ENCODE measurements at places on chromosomes 2 and 18.

- no peak for DNase-seq
Measured at GRCh38 chr18:67766930-67767329, 250.4 kb upstream of the DSEL start.

DNA sequence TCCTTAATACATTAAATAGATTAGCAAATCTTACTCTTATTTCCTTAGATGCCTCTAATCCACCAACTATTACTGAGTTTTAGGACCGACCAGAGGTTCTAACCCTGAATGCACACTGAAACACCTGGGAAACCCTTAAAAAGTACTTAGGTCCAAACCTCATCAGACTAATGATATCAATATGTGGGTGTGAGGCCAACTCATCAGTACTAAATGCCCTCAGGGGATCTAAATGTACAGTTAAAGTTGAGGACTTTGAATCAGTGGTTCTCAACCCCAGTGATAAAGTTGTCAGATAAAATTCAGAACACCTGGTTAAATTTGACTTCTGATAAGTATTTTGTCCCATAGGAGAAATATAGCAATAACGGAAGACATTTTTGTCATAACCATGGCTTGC is 20.9 kb downstream of the MMADHC start:
- no peak for DNase-seq

DNA sequence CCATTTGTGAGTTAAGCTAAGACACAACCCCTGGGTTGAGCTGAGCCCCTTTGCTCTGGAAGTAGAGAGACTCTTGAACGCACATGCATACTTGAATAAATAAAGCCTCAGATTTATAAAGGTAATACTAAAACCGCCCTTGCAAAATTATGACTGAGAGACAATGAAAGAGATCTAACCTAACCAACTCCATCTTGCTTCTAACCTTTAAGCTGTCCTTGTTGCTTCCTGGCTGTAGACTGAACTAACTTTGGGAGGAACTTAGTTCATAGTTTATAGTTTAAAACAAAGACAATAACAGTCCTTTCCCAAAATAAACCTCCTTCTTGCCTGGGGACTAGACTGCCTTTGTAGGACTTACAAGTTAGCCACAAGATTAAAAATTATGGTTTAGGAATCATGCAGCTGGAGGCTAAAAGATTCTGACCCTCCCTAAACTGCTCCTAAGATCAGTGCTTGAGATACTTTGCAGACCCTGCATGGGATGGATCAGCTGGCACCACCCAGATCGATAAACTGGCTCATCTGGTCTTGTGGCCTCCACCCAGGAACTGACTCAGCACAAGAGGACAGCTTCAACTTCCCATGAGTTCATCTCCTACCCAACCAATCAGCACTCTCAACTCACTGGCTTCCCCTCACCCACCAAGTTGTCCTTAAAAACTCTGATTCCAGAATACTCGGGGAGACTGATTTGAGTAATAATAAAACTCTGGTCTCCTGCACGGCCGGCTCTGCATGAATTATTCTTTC is 240.2 kb upstream of the SLC14A2 start:
- DNase-seq = no peak

DNA sequence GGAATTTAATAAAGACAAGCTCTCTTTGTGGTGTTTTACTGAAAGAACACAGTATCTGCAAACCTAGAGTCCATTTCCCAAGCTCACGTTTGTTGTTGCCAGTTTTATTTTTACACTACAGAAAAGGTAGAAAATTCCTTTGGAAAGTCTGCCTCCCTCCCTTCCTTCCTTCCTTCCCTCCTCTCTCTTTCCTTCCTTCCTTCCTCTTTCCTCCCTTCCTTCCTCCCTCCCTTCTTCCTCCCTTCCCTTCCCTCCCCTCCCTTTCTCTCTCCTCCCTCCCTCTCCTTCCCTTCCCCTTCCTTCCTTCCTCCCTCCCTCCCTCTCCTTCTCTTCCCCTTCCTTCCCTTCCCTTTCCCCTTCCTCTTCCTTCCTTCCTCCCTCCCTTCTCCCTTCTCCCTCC is 136.3 kb upstream of the REV1 start:
- DNase-seq = no peak

GRCh38 chr18:39389800-39390379 is 1824.3 kb upstream of the CELF4 start:
- DNase-seq = no peak

DNA sequence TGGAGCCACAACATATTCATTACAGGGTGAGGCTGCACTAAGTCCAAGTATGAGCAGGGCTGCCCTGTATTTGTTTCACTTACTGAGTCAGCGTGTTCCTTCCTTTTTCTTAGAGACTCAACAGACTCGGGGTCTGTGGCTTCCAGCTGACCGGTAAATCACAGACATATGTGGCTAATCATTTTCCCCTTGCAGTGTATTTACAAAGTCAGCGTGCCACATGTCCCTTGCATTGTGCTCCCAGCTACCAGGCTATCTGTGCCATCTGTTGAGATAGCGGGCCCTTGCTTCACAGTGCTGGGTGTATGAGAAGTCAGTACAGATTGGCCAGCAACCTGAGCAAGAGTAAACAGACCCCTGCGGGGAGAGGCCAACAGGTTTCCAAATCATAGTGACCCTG is 254.3 kb downstream of the LRRTM1 start:
- DNase-seq = no peak

- DNase-seq = no peak
Measured at GRCh38 chr2:189624648-189625355, 36.5 kb upstream of the ASNSD1 start.

GRCh38 chr18:3150274-3150673 is 69.5 kb downstream of the MYOM1 start:
- DNase-seq = no peak

- DNase-seq = no peak
Measured at GRCh38 chr2:39870871-39871270, 91.8 kb upstream of the THUMPD2 start.

DNA sequence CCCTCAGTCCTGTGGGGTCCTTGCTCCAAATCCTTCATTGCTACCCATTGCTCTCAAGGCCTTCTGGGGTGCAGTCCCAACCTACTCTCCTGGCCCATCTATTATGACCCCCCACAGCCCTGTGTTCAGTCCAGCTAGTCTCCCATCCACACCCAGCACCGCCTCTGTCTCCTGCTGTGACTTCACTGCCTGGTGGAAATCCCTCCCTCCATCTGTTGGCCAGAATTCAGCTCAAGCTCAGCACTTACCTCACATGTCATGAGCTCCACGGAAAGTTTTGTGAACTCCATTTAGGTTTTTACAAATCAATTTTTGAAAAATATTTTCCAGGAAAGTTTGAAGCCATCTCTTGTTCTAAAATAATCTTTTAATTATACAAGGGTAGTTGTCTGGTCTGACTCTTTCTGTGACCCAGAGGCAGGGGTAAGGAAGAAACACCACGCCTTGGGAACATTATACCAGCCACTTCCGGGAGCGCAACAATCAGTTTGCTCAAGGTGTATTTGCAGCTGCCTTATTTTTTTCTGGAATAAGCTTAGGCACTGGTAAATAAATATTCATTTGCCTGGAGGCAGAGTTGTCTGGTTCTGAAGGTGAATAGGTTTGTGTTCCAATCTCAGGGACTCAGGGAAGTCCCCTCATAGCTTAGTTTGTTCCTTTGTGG is 110.8 kb downstream of the VIT start:
- DNase-seq = no peak

DNA sequence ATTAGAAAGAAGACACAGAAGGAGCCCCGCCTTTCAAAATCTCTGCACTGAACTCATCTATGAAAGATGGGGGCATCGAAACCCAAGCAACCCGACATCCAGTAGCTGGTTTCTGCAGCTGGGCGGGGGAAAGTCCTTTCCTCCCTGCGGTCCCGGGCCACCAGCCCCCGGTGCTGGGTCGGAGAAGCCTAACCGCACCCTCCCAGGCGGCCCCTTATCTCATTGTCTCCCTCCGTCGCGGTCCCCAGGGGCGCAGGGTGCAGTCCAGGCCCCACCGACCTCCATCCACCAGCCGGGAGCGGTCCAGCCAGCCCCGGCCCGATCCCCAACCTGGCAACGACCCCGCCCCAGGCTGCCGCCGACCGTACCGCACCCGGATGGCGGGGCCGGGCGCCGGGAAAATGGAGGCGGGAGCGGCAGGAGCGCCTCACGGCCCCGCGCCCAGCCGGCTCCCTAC is 452 bp downstream of the RAPH1 start:
- DNase-seq = no peak

GRCh38 chr2:47189635-47190034 is 34.5 kb upstream of the STPG4 start:
- DNase-seq = no peak

GRCh38 chr2:150109912-150110311 is 377.6 kb downstream of the RND3 start:
- DNase-seq = no peak

DNA sequence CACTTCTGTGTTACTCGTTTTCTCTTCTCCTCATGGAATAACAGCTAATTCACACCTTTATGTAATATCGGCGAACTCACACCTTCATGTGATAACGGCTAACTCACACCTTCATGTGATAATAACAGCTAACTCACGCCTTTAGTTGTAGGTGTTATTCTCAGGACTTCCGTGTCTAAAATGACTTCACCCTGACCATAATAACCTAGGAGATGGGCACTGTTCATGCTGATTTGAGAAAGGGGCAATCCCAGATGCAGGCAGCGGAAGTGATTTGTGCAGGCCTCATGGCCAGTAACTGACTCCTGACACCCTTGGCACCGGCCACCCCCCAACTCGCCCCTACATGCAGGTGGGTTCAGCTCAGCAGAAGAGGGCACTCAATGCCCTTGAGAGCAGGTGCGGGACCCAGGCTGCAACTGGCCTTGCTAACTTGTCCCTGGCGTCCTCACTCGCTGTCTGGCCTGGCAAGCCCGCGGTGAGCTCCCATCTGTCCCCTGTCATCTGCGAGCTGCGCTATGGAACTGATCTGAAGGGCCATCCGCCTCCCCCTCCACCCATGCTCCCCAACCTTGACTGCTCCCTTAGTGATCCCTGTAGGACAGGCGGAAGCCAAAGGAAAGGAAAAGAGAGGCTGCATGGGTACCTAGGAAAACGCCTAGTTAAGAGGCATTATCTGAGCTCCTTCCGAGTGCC is 42.6 kb upstream of the MTCL1 start:
- DNase-seq = no peak

GRCh38 chr2:33291278-33292013 is 185.0 kb upstream of the RASGRP3 start:
- DNase-seq = peak; percentile 5

- no peak for DNase-seq
Measured at GRCh38 chr2:198930170-198930569, 527.6 kb downstream of the SATB2 start.

- DNase-seq = peak; percentile 53
Measured at GRCh38 chr2:162297925-162298552, 20.4 kb downstream of the IFIH1 start.

GRCh38 chr2:158179660-158180059 is 78.0 kb downstream of the UPP2 start:
- DNase-seq = no peak

DNA sequence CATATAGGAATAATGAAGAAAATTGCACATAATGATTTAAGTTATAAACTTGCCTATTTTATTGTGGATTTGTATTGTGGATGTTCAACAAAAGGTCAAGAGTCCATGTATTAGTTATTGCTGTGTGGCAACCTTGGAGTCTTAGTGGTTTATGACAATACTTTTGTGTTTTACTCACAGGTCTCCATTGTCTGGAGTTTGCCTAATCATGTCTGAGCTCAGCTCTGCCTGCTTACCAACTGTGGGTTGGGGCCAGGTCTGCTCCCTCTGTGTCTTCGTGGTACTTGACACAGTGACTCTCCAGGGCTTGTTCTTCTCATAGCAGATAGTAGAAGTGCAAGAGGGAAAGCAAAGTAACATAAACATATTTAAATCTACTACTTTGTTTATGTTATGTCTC is 382.5 kb downstream of the CBLN2 start:
- no peak for DNase-seq

DNA sequence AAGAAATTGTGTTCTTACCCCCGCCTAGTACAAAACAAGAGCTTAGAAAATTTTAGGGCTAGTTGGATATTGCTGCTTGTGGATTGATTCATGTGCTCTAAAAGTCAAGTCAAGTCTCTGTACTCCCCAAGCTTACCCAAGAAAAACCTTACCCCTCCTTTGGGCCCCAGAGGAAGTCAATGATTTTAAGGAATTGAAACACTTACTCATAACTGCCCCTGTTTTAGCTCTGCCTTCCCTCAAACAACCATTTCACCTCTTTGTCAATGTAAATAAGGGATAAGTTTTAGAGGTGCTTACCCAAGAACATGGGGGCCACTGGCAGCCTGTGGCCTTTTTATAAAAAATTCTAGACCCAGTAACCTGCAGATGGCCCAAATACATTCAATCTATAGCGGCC is 136.6 kb upstream of the RMP24 start:
- no peak for DNase-seq

DNA sequence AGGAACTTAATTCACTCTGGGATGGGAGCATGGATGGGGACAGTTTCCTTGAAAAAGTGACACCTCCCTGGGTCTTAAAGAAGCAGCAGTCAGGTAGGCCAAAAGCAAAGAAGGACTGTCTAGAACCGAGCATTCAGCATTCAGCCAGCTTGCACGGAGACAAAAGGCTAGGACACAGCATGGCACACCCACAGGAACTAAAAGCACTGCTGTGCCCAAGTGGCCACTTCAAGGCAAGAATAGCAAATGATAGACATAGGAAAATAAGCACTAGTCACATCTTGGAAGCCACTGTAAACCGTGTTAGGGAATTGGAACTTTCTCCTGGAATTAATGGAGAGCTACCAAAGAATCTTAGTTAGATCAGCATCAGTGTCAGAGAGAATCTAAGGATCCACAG is 47.0 kb downstream of the LRP2 start:
- no peak for DNase-seq

- DNase-seq = no peak
Measured at GRCh38 chr2:1600191-1601066, 143.9 kb downstream of the PXDN start.

DNA sequence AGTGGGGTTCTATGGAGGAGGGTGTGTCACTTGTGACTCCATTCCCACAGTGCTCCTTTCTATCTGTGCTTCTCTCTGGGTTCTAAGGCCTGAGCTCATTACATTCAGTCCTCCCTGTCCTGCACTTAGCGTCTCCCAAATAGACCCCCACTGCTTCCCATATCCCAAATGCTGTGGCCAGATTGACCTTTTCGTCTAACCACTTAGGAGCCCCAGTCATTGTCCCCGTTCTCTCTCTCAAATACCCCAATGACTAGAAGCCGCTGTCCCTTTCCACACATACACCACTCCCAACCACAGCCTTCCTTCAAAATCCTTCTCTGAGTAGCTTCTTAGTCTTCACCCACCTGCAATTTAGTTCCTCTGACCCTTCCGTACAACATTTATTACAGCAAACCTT is 146.5 kb downstream of the TRIM43 start:
- DNase-seq = no peak

DNA sequence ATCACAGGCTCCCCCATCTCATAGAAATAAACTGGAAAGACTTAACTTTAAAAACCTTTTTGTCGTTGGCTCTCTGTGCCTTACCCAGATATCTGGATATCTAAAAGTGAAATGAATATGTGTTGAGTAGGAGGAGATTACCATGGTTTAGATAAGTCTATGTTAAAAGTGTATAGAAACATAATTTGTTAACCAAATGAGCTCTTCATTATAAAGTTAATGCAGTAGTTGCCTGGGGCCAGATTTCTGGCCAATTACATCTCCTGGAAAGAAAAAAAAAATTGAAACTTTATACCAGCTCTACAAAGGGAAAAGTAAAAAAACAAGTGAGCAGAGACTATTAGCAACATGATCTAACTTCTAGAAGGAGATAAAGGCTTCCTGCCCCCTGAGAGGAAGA is 259.6 kb upstream of the UBE2E3 start:
- DNase-seq = no peak

- no peak for DNase-seq
Measured at GRCh38 chr2:120646994-120647393, 88.7 kb upstream of the GLI2 start.
